Smooth muscle cell of bladder (primary cell): ENCODE measurements at places on chromosomes 7 and 10. TPM values are rescaled to one million over a fixed set of nuclear protein-coding genes. Genes with fewer than 3 reads are reported as not detected.

Gene SEPHS1
- total RNA-seq: 24.6 and 27.4 TPM in 2 replicates

Gene HEPACAM2
- total RNA-seq: under 0.01 TPM in 1 of 2 replicates, not detected in the other

Gene SNX10
- total RNA-seq: 0.37 and 0.85 TPM in 2 replicates

Gene MYO1G
- under 0.01 and 0.09 TPM in 2 replicates for total RNA-seq

Gene PKD2L1
- not detected in 2 replicates for total RNA-seq

Gene SPDYE18
- total RNA-seq: 0.09 and 0.14 TPM in 2 replicates

Gene OR13A1
- total RNA-seq: not detected in 2 replicates

Gene CXCL12
- 135 and 150 TPM in 2 replicates for total RNA-seq
